Stimulated activated CD4-positive, alpha-beta T cell treated with anti-CD3 and anti-CD28 coated beads, Interleukin-12 subunit alpha, Interleukin-12 subunit beta, amount 100 ng/mL, for 4 hours (primary cell): ENCODE measurements at places on chromosomes 5 and 9.

DNA sequence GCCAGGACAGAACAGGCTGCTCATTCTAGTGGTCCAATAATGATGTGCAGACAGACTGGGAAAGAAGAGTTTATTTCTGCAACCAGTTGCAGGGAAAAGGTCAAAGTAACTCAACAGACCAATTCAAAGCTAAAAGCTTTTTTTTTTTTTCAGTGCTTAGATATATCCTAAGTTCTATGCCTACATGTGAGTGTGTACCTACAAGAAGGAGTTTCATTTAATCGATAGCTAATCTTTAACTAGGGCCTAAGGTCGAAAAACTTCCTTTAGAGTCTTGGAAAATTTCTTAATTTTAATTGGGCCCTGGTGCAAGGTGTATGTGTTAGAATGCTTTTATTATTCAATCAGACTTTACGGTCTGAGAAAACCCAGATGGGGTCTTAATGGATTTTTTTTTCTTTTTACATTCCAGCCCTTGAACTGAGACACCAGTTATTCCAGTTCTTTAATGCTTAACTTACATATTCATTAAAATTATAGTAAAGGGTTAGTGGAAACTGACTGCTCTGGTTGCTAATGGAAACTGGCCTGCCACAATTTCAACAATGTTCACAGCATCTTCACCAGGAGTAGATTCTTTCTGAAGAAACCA lies 365.3 kb downstream of the MTRR start:
- no peak for DNase-seq

GRCh38 chr5:32444431-32445286 lies at the start of gene ZFR:
ZFR (minus strand) TSS chr5:32444740; CDS start chr5:32444658, 82 bp downstream.
- DNase-seq: peak; percentile 91

DNA sequence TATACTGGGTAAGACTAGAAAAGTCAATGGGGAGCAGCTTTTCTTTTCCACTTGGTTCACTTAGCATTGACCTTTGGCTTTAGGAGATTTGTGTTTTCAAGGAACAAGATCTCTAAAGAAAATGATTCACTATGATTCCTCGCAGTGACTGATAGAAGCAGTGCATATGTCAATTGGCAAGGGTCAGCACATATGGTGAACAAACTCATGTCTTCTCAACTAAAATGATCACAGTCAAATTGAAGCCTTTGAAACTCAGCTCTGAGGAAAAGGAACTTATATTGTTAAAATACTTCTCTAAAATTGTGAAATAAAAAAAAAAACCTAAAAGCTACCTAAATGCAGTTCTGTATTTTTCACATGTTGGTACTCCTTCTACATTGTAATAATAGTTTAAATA lies 43.2 kb upstream of the IL7R start:
- DNase-seq: no peak

DNA sequence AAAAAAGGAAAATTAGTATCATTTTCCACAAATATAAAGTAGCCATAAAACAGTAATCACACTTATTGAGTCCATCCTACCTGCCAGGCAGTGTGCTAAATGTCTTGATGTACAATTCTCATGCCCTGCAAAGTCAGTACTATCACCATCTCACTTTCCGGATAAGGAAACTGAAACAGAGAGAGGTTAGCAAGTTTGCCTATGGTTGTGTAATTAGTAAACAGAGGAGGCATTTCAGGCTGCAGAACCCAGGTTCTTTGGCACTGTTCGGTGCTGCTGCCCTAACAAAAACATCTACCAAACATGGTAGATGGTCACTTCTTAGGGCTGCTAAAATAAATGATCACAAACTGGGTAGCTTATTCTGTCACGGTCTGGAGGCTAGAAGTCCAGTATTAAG lies 22.6 kb downstream of the PLAC8L1 start:
- DNase-seq: no peak

GRCh38 chr5:166370928-166371690 lies 1920.3 kb upstream of the WWC1 start:
- DNase-seq: no peak

GRCh38 chr9:33294670-33295432 lies 4.5 kb downstream of the NFX1 start:
- DNase-seq: no peak

- no peak for DNase-seq
Measured at GRCh38 chr5:129899454-129899853, 4.8 kb upstream of the CHSY3 start.

- no peak for DNase-seq
Measured at GRCh38 chr5:132491368-132492364, 1.1 kb upstream of the IRF1 start.

- no peak for DNase-seq
Measured at GRCh38 chr9:27279611-27280010, 17.3 kb downstream of the EQTN start.

GRCh38 chr5:163731256-163731655 lies 225.8 kb downstream of the MAT2B start:
- DNase-seq: no peak

DNA sequence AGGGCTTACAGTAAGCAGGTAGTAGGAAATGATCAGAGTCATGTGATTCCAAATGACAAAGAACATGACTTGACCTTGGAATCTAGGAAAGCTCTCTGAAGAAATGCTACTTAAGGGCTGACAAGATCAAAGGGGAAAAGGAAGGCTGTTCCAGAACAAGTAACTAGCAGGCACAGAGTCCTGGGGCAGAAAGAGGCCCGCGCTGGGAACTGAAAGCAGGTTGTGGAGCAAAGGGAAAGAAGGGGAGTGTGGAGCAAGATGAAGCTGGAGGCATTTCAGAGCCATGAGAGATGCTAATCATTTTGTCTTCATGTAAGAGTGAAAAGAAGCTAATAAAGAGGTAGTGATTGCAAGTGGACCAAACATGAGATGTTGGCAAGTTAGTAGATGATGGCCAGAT lies 397.5 kb downstream of the DTWD2 start:
- no peak for DNase-seq

DNA sequence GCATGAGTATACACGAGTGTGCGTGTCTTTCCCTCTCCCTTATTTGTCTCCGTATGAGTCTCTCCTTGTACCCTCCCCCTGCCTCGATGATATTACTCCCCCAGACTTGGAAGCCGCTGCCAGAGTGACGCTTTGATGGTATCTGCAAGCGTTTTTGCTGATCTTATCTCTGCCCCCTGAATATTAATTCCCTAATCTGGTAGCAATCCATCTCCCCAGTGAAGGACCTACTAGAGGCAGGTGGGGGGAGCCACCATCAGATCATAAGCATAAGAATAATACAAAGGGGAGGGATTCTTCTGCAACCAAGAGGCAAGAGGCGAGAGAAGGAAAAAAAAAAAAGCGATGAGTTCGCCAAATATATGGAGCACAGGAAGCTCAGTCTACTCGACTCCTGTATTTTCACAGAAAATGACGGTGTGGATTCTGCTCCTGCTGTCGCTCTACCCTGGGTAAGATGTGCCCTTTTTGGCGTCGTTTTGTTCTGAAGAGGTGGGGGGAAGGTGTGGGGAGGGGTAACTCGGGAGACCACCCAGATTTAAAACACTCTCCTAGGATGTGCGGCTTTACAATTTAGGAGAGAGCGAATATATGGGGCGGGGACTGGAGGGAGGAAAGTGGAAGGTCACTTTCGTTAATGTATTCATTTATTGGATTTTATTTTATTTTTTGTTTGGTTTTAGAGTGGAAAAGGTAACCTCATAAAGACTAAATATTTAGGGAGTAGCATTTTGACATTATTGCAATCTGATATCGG lies at the start of gene GABRG2:
TSS of gene GABRG2 (plus strand) at position 119 of the 757 bp plus-strand sequence. CDS start at position 346, 227 bp downstream.
- DNase-seq: no peak

GRCh38 chr5:140242099-140242498 lies 60.8 kb downstream of the PFDN1 start:
- DNase-seq: no peak

DNA sequence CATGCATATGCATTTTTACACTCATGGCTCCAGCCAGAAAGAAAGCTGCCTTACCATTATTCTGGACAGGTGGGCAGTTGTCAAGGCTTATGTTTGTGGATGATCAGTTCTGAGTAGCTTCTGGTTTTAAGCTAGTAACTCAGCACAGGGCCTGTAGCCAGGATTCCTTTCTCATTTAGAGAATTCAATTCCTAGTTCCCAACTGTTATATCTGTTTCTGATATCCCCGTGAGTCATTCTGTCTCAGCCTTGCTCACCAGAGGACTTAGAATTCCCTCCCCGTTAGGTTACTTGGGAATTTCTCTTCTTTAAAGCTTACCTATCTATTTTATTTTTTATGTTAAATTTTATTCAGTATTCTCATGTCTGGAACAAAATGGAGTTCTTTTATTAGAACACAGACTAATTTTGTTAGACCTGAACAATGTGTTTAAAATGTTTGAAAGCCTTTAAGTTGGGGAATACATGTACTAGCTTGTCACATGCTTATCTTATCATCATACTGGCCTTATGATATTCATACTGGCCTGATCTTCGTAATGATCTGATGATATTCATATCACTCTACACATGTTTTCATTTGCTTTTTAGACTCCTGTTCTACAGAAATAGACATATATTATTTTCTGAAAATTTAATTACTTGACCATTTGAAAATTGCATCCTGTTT lies 47.1 kb downstream of the CAST start:
- no peak for DNase-seq

- DNase-seq: no peak
Measured at GRCh38 chr9:70256123-70256551, 2.6 kb upstream of the SMC5 start.

GRCh38 chr5:93791518-93791972 lies 50.1 kb upstream of the POU5F2 start:
- DNase-seq: no peak

GRCh38 chr5:163941079-163941478 lies 435.7 kb downstream of the MAT2B start:
- no peak for DNase-seq

DNA sequence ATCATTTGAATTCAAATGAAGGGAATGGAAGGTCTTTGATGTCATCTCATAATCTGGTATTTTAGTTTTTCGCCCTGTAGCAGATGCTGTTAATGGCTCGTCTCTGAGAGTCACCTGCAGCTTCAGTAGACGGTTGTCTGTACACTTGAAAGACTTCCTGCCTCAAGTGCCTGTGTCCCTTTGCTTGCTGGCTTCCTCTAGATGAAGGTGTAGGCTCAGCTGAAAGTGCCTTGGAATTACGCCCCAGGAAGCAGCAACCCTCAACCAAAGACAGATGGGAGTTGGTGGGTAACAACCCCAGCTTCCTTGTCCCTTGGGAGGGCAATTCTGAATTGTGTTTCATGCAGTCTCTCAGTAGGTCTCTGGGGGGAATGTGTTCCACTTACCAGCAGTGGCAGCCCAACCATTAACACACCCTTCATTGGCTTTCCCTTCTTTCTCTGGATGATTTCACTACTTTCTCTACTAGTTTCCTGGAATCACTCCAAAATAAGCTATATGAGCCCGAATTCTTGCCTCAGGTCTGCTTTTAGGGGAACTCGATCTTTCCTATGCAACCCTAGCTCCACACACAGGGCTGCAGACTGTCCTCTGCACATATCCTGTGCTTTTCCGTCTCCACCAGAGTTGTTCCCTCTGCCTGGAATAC lies 395.6 kb downstream of the DMAC1 start:
- DNase-seq: no peak
